Transverse colon (tissue), 4 donors: ENCODE measurements at places on chromosomes 2 and 18. TPM values are rescaled to one million over a fixed set of nuclear protein-coding genes. Genes with fewer than 3 reads are reported as not detected.

The TMEM200C gene
- 0.16 TPM for total RNA-seq

The TGIF1 gene
- total RNA-seq, result 23.2 TPM

The GKN1 gene
- total RNA-seq, result not detected

The KIAA2012 gene
- total RNA-seq, result not detected

The NTSR2 gene
- not detected for total RNA-seq

The PMAIP1 gene
- not detected for total RNA-seq

The MEIS1 gene
- 129 TPM for total RNA-seq

The TSPYL6 gene
- total RNA-seq, result not detected
